ENCODE measurements at places on chromosomes 2 and 18.

DNA sequence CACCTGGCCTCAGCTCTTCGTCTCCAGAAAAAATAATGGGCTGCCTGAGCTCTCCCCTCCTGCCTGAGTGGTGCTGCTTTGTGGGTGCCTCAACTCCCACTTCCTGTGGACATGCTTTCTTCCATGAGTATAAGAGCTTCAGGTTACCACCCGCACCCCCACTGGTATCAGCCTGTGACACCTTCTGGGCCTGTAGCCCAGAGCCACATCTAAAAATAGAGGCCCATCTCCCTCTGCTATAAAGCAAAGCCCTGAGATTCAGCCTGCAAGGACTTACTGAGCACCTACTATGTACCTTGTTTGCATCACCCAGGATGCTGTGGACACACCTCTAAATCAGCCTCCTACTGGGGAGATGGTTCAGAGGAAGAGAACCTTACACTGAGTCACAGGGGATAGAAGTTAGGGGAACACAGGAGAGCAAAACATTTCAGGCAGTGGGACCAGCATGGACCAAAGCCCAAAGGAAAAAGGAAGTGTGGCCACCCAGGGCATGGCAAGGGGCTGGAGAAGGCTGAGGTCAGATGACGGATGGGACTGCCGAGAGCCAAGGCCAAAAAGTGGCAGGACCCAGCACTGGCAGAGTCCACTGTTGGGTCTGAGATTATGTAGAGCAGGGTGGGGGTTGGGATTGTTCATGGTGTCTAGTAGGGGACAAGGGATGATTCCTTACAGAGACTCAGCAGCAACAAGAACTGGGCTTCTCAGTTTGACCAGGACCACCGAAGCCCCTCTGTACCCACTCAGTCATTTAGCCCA lies 123.7 kb upstream of the PPP1CB start:
- peak; percentile 63 for DNase-seq

DNA sequence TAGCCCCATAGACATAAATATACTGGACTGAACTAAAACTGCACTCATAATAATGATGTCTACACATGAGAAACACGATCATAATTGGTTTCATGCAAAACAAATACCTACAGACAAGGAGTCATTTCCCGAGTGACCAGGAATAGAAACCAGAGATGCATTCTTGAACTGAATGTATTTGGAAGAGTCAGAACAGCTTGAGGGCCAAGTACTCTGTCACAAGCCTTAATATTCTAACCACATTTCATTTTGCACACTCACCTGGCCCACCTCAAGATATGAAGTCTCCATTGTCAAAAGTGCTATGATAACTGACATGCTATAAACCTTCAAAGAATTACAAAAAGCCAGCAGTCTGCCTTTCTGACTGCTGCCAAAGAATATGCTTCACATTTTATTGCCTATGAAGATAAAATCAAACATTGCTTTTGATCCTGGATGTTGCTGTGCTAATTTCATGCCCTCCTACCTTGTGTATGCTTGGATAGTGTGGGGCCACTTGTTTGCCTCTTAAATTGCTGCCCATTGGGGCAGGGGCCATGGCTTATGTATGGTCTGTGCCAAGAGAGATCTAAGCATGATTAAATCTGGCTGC lies 18.9 kb upstream of the ASAP2 start:
- peak; percentile 56 for DNase-seq

- no peak for DNase-seq
Measured at GRCh38 chr2:158313734-158314133, 142.8 kb downstream of the CCDC148 start.

- DNase-seq = no peak
Measured at GRCh38 chr2:172097557-172098131, 5.1 kb downstream of the DLX2 start.

GRCh38 chr2:100603414-100603813 lies 40.6 kb downstream of the PDCL3 start:
- DNase-seq = no peak

- no peak for DNase-seq
Measured at GRCh38 chr2:29000481-29000880, 19.4 kb downstream of the TOGARAM2 start.

- DNase-seq = no peak
Measured at GRCh38 chr18:35276267-35276666, 13.8 kb downstream of the ZSCAN30 start.

GRCh38 chr18:21218862-21219261 lies 23.2 kb upstream of the GREB1L start:
- DNase-seq = no peak

GRCh38 chr2:162072976-162073887 lies 783 bp downstream of the DPP4 start:
- DNase-seq = no peak

DNA sequence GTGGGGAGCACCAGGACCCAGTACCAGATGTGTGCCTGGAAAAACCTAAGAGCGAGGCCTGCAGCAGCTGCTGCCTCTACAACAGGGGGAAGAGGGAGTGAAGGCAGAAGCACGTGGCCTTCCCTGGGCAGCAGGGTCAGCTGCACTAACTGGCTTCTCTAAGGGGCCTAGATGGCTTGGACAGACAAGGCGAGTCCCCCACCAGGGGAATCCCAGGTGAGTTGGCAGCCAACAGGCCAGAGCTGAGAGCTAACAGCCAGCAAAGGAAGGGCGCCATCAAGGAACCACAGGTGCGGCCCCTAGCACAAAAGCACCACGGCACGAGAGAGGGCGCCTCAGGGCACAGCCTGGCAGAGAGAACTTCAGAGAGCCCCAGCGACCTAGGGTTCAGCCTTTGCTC lies 19.8 kb upstream of the MAL start:
- DNase-seq = no peak

DNA sequence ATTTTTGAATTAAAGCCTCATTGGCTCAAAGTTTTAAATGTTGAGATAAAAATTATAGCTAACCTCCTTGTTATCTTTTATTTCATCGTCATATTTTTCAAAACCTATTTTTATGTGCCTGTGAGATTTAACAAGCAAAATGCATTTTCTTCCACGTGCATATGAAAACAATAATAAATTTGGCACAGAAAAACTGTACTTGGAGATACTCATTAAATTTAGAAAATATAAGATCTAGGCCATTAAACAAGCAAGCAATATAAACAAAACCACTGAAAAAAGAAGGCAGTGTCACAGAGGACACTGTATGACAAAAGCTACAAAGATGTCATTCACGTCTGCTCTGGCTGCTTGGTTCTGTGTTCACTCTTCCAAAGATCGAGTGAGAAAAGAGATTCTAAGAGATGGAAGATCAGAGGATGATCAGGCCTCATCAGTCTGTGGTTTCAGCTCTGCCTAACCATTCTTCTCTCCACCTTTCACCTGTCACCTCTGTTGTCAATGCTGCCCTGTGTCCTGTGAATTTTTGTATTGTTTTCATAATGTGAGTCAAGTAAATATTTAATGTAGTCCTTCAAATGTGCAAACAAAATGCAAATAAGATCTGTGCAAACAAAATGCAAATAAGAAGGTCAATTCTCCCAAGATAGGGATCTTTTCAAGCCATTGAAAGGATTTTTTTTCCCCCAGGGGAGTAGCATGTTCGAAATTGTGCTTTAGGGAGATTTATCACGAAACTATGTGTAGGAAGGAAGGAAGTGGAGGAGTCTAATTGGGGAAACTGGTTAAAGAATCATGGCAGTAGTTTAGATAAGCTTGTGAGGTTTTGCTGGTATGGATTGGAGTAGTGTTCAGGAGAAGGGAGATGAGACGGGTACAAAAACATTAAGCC lies 138.7 kb upstream of the RBMS1 start:
- DNase-seq = no peak

GRCh38 chr18:24801001-24801400 lies 340.6 kb downstream of the HRH4 start:
- DNase-seq = peak; percentile 50

- no peak for DNase-seq
Measured at GRCh38 chr2:128026448-128027277, 1.2 kb downstream of the SAP130 start.

GRCh38 chr2:239488125-239488524 lies 87.3 kb upstream of the HDAC4 start:
- no peak for DNase-seq

- no peak for DNase-seq
Measured at GRCh38 chr2:30915486-30915885, 108.2 kb upstream of the CAPN13 start.

DNA sequence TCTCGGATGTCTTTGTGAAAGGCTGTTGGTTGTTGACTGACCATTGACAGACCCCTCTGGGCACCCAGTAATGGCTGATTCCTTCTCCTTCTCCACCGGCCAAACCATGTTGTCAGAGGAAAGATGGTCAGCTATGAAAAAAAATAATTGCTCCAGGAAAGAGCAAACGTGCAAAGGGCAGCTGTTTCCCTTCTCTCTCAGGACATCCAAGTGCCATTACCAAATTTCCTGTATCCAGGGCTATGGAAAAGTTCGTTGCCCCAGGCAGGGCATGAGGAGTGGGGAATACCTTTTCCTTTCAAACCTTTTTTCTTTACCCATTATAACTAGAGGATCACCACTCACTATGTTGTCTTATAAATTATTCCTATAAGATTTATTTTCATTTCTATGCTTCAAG lies 321.5 kb upstream of the HNRNPA3 start:
- DNase-seq = no peak

GRCh38 chr2:75853436-75853835 lies 142.7 kb upstream of the GCFC2 start:
- no peak for DNase-seq

GRCh38 chr18:35343488-35343935 lies 708 bp downstream of the ZNF24 start:
- DNase-seq = no peak

GRCh38 chr2:190533968-190534309 lies 583 bp downstream of the NEMP2 start:
- DNase-seq = no peak

GRCh38 chr18:45109706-45110105 lies 429.0 kb downstream of the SETBP1 start:
- no peak for DNase-seq

GRCh38 chr2:182245963-182246362 lies 180.9 kb downstream of the PDE1A start:
- no peak for DNase-seq

DNA sequence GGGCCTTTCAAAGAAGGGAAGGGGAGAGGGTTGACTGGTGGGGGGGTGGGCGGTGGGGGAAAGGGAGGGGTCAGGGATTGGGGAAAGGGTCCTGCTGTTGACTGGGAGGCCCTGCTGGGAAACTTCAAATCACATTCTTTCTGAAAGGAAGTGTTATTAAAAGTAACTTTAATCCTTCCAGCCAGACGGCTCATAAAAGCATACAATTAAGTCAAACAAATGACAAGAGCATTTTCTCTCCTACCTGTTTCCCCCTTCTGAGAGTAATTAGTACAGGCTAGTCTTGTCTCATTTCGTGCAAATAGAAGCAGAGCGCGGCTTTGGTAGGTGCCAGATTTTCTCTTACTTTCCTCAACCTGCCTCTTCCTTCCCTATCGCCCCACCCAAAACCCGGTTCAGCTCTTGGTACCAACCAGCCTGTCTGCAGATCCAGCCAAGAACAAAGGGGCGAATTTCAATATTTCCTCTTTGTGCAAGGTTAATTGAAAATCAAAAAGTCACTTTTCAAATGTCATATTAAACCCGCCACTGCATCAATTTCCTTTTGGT lies 2112.6 kb upstream of the PIK3C3 start:
- DNase-seq = no peak
